ENCODE measurements at places on chromosomes 7 and 10.
A peak's percentile ranks its signal among the peaks of the same experiment; 100 is the strongest.

- DNase-seq: no peak
Measured at GRCh38 chr10:91768123-91768522, 30.1 kb upstream of the TNKS2 start.

- DNase-seq: no peak
Measured at GRCh38 chr7:3218411-3219225, 82.4 kb upstream of the SDK1 start.

- DNase-seq: no peak
Measured at GRCh38 chr7:122867471-122867980, 18.7 kb downstream of the CADPS2 start.

DNA sequence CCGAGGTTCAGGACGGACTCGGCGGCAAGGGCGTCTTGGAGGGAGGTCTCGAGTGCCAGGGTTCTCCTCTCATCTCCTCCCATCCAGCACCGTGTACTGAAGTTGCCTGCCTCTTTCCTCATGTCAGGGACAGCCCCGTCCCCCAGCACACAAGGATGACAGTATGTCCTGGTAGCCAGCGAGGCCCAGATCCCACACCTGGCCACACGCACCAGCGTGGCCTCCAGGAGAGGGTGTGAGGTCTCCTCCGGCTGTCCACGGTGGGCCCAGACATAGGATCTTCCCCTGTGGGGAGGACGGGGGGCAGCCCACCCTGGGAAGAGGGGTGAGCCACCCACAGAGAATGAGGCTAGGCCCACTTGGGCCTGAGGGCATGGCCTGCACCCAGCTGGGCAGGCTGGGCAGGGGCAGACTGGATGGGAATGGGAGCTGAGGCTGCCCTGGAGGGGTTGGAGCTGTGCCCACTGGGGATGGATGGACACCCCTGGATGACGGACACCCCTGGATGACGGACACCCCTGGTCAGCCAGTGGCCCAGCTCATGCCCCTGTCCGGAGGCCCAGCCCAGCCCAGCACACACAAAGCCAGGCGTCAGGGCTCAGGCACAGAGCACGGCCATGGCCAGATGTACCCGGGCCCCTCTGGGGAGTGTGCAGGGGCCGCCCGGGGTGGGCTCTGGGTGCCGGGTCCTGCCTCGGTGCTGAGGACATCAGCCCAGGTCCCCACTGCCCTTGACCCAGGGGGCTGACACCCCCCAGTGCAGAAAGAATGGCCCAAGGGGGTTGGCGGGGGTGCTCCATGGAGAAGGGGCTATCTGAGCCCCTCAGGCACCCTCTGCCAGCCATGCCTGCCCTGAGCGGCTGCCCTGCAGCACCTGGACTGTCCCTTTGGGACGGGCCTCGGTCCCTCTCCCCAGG is 30.9 kb upstream of the CFAP46 start:
- no peak for DNase-seq

GRCh38 chr7:93047514-93048099 is 70.2 kb downstream of the SAMD9 start:
- no peak for DNase-seq

GRCh38 chr7:141710301-141710700 is 2.1 kb downstream of the WEE2 start:
- DNase-seq: no peak

GRCh38 chr10:76995023-76995422 is 642.6 kb downstream of the KCNMA1 start:
- DNase-seq: no peak

- DNase-seq: no peak
Measured at GRCh38 chr10:33638891-33639290, 304.4 kb upstream of the NRP1 start.

- no peak for DNase-seq
Measured at GRCh38 chr10:123678376-123678775, 12.2 kb downstream of the GPR26 start.

GRCh38 chr10:28788252-28788651 is 110.9 kb downstream of the BAMBI start:
- no peak for DNase-seq

GRCh38 chr7:158276414-158277218 is 311.0 kb downstream of the PTPRN2 start:
- DNase-seq: no peak

GRCh38 chr10:125742465-125742864 is 23.0 kb downstream of the EDRF1 start:
- DNase-seq: no peak

DNA sequence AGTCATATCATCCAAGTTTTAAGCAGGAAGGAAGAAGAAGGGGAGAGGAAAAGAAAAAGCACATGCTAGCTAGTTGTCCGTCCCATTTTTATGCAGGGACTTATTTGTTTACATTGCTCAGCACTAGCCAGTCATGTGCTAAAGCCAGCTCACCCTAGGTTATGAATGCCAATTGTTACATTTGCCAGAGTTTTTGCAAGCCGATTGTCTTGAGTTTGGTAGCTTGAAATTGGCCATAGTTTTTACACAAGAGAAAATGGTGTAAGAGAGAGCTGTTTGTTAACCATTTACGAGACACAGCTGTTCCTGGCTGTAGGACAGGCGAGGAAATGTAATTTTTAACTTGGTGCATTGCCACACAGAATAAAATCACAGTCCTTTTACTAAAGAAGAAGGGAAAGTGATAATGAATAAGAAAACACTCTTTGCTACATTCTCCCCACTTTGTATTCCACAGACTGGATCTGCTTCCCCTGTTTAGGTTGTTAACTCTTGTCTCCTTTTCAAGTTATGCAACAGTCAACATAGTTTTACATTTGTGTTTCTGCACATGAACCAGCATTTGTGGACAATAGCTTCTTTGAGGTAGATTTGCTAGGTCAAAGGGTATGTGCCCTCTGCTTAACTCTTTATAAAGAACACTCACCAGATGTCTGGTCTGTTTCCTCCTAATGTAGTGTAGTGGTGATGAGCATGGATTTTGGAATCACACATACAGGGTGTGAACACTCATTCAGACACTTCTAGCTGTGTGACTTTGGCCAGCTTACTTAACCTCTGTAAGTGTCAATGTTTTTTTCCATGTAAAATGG is 357.2 kb downstream of the LRMDA start:
- peak; percentile 26 for DNase-seq

DNA sequence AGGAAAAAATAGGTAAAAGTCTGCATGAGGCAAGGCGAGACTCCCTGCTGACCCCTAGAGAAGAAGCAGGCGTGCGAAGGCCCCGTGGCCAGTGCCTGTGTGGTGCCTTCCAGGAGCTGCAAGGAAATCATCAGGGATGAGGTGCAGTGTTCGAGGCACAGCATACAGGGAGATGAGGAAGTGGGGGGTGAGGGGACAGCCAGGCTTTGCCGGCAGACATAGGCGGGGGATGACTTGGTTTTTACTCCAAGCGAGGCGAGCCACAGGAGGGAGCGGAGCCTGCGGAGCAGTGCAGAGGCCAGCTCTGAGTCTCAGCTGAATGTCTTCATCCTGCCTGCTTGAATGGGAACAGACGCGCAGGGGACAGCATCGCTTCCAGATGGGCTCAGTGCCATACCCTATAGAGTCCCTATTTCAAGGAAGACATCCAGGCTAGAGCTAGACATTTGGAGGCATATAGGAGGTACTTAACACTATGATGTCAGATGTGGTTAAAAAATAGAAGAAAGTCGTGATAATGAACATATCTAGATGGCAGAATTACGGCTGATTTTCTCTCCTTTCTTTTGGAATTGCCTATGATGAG is 49.5 kb downstream of the TCERG1L start:
- no peak for DNase-seq

DNA sequence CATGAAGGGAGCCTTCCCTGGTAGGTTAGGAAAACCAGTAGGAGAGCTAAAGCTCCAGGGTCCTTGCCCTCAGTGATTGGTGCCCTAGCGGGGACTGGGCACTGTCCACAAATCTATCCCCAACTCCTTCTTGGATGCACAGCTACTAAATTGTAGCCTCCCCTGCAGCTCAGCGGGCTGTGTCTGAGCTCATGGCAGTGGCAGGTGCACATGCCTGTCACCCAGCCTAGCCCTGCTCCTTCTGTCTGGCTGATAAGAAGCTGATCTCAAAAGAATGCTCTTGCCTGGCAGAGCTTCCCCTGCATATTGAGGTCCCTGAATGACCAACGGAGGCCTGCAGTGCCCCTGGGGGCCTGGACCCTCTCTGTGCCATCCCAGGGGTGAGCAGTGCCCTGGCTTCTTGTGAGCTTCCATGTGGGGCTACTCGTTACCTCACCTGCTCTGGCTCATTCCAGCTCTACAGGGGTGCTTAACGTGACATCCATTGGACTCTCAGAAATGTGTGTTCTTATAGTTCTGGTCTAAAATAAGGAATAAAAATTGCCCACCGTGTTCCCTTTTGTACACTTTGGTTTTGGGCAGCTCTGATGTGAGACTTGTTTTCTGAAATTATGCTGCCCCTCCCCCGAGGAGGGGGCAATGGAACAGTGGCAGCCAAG is 59.8 kb upstream of the ANTXRL start:
- no peak for DNase-seq

- DNase-seq: no peak
Measured at GRCh38 chr7:135714534-135715009, 13.4 kb downstream of the SLC13A4 start.

- DNase-seq: no peak
Measured at GRCh38 chr10:62317257-62317656, 48.6 kb upstream of the RTKN2 start.

GRCh38 chr7:111931016-111931517 is 275.1 kb downstream of the DOCK4 start:
- no peak for DNase-seq

GRCh38 chr10:115974816-115975430 is 298.1 kb downstream of the GFRA1 start:
- no peak for DNase-seq

- DNase-seq: no peak
Measured at GRCh38 chr7:47528471-47528870, 53.4 kb downstream of the TNS3 start.

DNA sequence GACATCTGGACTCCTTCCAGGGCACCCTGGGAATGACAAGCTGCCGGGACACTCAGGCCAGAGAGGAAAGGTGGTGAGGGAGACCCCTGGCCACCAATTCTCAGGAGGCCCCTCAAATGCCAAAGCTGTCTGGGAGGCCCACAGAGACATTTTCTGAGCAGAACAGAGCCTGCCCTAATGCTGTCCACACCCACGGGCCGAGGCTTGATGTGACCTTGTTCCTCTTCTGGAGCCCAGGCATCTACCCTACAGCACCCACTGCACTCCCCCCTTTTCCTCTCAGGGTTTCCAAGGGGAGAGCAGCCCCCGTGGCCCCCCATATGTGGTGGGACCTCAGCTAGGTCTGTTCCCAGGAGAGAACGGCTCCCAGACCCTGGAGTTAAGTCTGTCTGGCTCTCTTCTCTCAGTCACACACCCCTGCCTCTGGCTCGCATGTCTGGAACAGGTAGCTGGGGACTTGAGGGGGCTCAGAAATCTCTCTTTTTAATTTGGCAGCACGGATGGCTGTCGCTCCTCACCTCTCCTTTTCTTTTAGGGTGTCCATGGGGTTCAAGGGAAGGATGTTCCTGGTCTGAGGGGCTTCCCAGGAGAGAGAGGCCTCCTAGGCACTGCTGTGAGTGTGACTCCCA is 16.8 kb upstream of the VOPP1 start:
- DNase-seq: no peak

All from hippocampal formation (tissue), 2 donors.